ENCODE measurements at places on chromosomes 5 and 9. TPM values are rescaled to one million over a fixed set of nuclear protein-coding genes. Genes with fewer than 3 reads are reported as not detected.

Gene DMRT3
- total RNA-seq, result not detected

- DNase-seq, result no peak
Observed at GRCh38 chr9:545480-545879, 296.0 kb upstream of the DMRT1 start.

GRCh38 chr9:14383294-14383693, 69.4 kb upstream of the NFIB start:
- DNase-seq, result peak; percentile 69

Gene COQ4
- total RNA-seq, result 29.2 TPM

- DNase-seq, result peak; percentile 23
Observed at GRCh38 chr9:90998573-90998972, 197.0 kb downstream of the SYK start.

Gene SPATA31A3
- not detected for total RNA-seq

- DNase-seq, result no peak
Observed at GRCh38 chr5:94707359-94707758, 88.9 kb downstream of the SLF1 start.

Gene IL17B
- not detected for total RNA-seq
